ENCODE measurements at places on chromosomes 2 and 18.

GRCh38 chr18:80026363-80026762 is 7.9 kb upstream of the RBFA start:
- DNase-seq = no peak

DNA sequence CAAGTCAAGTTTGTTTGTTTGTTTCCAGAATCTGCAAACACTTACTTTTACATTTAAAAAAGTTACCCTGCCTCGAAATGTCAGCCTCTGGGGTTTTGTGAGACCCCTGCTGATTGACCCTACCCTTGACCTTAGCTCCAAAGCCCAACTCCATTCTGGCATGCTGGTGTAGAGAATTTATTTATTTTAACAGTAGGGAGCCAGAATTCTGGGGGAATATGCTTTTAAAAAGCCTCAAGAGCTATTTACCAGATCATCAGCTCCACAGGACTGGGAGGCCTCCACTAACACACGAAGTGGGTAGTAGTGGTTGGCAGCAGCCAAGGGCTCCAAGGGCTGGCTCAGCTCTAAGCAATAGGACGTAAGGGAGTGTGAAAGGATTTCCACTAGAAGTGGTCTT is 23.2 kb upstream of the GREB1L start:
- DNase-seq = no peak

DNA sequence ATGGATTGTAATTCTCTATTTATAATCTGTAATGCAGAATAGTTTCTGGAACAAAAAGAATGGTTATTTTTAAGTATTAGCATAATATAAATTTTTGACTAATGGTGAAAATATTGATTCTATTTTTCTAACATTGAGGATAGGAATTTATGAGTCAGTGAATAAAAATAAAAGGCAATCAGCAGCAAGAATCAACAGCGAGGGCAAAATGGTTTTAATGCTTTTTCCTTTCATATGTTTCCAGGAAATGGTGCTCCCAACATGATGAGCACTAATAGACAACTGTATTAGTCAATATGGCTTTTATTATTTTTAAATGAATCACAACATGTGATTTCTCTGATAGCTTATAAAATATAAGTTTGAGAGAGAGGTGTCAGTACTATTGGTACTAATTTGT is 90.7 kb upstream of the TFPI start:
- no peak for DNase-seq

GRCh38 chr18:12397793-12398192 is 9.9 kb upstream of the PRELID3A start:
- DNase-seq = no peak

- DNase-seq = no peak
Measured at GRCh38 chr2:90069290-90069894, 1377.9 kb downstream of the RPIA start.

- no peak for DNase-seq
Measured at GRCh38 chr2:32532341-32532740, 95.5 kb upstream of the TTC27 start.

DNA sequence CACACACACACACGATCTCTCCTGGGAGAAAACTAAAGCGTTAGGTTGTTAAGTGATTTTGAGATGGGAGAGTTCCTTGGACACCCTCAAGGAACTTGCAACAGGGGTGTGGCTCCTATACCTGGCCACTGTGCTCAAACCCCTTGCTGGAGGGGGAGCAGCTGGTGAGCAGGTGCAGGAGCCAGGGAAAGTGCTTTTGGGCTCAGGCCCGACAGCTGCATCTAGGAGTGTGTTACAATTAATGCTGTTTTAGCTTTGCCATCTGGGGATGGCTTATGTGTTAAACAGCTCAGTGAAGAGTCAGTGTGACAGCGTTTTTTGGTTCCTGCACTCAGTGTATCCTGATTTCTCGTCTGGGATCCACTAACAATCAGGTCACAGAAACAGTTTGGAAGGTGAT is 510.8 kb downstream of the TRIB2 start:
- no peak for DNase-seq

- DNase-seq = no peak
Measured at GRCh38 chr2:68889021-68889420, 17.8 kb upstream of the BMP10 start.

DNA sequence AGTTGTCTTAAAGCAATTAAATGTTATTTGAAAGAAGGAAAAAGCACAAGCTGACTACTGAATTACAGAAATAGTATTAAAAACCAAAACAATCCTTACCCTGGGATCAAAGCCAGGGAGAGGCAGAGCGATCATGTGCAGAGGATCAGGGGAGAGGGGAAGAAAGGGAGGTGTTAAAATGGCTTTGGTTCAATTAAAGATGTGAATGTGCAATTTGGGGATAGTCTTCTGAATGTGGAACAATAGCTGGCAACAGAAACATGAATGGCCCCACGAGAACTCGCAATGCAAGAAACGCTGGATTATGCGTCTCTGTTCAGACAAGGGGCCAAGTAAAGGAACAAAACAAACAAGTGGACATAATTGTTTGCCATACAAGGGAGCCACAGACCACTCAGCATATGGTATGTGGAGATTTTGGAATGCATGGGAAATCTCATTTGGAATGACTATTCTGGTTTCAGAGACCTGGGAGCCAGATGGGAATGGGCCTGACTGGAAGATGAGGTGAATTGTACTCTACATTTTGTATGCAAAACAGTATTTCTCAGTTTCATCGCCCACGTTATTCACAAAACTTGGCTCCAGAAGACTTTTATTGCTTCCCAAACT is 155.4 kb downstream of the SLC4A3 start:
- DNase-seq = no peak

DNA sequence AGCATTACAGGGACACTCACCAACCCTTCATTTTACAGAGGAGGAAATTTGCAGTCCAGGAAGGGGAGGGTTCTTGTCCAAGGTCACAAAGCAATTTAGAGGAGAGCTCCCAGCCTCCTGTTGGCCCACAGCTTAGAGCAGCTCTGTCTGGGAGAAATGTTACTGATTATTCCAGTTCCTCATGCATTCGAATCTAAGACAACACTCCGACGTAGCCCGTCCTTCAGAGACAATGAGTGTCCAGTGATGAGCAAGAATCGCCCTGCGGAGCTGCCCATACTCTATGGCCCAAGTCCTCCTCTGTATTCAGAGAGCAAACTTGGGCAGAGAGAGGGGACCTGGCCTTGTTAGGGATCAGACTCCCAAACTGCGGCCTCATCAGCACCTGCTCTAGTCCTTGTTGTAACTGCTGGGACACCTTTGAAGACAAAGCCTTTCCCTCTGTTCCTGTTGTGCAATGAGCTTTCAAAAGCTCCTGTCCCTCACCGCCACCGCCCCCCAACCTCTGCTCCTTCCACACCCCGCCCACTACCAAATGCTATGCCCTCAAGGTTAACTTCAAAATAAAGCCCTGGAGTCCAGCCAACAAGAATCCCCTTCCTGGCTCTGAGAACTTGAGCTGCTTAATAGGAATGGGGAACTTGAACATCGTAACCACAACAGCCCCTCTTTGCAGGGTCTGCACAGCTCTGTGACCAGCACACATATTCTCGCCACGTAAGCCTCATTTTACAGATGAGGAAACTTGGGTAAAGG is 234.8 kb upstream of the SMAD2 start:
- no peak for DNase-seq

- DNase-seq = no peak
Measured at GRCh38 chr2:197307933-197308521, 2.6 kb downstream of the ANKRD44 start.

- no peak for DNase-seq
Measured at GRCh38 chr2:164257742-164258141, 363.5 kb downstream of the GRB14 start.

DNA sequence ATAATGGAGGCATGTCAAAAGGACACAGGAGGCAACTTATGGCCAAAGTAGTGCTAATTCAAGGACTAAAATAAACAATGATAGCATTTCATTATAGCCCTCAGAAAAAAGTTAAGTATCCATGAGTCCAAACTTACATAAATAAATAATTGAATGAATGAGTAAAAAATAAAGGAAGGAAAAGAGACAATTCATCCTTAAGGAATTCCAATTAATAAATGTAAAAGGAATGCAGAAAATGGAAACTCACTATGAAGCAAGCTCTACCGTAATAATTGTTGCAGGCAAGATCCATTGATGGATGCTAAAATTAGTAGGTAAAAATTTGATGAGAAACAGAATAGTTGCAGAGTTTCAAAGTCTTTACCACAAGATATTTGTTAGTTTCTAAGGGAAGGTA is 88.2 kb upstream of the RAPGEF4 start:
- no peak for DNase-seq

DNA sequence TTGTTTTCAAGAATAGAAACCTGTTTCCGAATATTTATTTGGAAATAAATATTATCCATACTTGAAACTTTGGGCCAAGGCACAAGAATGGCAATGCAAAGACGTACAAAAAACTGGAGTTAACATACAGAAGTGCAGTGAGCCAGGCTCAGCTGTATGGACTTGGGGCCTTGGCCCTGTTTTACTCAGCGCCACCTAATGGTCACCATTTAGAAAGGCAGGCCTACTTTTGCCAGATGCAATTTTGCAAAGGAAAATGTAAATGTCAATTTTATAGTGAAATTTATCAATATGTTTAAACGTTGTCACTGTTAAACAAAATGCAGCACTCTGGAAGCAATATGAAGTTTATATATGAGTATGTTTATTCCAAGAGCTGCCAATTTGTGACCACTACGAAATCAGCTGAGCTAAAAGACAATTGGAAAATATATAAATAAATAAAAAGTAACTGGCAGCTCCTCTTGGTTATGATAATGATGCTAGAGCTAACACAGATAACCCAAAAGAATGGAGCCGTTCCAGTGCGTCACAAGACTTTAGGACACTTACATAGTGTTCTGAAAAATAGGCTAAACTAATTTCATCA is 155.0 kb downstream of the ARHGAP15 start:
- DNase-seq = peak; percentile 58

DNA sequence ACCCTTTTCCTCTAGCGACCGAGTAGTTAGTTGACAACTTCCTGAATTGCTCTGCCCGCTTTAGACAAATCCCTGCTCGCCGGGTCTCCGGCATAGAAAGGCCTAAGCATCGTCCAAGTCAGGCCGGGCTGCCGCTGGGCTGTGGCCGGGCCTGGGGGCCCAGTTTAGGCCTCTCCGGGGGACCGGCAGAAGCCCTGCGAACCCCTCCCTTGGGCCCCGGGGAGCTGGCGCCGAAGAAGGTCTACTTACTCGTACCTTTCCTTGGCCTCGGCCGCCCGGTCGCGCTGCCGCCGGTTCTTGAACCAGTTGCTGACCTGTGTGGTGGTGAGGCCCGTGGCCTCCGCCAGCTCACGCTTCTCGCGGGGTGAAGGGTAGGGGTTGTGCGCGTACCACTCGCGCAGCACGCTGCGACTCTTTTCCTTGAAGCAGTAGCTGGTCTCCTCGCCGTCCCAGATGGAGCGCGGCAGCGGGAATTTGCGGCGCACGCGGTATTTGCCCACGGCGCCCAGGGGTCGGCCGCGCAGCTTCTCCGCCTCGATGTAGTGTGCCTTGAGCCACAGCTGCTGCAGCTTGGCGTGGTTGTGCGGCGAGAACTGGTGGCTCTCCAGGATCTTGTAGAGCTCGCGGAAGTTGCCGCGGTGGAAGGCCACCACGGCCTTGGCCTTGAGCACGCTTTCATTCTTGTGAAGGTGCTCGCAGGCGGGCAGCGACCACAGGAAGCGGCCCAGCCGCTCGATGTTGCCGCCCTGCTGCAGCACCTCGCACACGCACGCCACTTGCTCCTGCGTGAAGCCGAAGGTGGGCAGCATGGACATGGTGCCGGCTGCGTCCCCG is 739 bp downstream of the SIX2 start:
- DNase-seq = peak; percentile 16

- no peak for DNase-seq
Measured at GRCh38 chr2:50748671-50749070, 283.3 kb downstream of the NRXN1 start.

DNA sequence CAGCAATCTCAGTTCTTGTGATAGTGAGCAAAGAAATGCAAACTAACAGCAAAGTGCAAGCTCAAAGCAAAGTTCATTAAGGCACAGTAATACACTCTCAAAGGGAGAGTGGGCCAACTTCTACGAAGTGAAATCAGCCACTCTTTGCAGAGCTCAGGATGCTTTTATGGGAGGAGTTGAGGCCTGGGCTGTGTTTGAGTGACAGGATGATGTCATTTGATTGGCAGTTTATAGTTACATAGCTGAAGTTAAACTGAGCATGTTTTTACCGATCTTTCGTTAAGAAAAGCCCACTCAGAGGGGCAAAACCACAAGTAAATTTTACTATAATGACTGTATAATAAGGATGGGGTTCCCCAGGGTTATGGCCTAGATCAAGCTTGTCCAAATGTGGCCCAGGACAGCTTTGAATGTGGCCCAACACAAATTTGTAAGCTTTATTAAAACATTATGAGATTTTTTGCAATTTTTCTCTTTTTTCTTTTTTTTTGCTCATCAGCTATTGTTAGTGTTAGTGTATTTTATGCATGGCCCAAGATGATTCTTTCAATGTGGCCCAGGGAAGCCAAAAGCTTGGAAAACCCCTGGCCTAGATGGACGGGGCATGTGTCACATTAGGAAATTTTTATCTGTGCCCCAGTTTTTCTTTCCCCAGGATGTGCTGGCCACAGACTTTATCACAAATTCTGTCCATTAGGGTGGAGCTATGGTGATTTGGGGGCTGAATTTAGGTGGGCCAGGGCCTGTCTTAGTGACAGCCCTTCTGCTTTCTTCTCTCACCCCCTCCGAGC is 8.3 kb upstream of the DNAH7 start:
- no peak for DNase-seq

DNA sequence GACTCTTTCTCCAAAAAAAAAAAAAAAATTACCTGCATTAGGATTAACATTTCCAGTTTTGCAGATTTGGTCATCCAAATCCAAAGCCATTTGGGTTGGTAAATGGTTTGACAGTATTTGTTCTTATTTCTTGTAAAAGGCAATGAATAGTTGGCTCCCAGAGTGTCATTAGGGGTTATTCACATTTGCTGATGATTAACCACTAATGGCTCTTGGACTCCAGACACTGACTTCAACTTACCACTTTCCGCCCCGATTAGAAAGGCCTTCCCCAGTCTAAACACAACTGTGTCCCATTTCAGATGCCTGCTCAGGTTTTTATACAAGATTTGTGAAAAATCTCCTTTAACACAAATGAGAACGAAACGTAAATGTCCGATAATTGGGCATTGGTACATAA is 9.6 kb upstream of the TGIF1 start:
- no peak for DNase-seq

GRCh38 chr2:191831410-191831994 is 15.4 kb downstream of the CAVIN2 start:
- DNase-seq = no peak

GRCh38 chr2:214076527-214076926 is 334.3 kb upstream of the VWC2L start:
- no peak for DNase-seq

- no peak for DNase-seq
Measured at GRCh38 chr2:134501476-134502091, 217.2 kb downstream of the TMEM163 start.

DNA sequence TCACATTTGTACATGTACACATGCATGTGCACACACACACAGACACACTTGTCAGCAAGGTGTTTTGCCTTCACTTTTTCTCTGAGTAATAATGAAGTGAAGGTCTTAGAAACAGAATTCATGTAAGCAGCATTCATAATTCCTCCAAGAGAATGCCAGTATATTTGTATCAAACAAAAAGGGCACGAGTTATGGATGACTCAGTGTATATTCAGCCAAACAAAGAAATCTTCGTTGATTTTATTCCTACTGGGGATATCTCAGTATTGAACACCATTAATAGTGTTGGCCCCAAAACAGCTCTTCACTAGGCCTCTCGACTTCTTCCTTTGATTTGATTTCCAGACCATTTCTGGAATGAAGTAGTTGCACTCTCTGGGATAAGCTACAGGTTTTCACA is 125.3 kb downstream of the PIK3C3 start:
- no peak for DNase-seq

- DNase-seq = peak; percentile 53
Measured at GRCh38 chr2:241315879-241316631, at the start of gene SEPTIN2. TSS of gene SEPTIN2 (plus strand) at chr2:241315925. CDS start at chr2:241324233, 8,308 bp downstream.
